ENCODE measurements at places on chromosomes 7 and 10. TPM values are rescaled to one million over a fixed set of nuclear protein-coding genes. Genes with fewer than 3 reads are reported as not detected.

OLAH gene
- not detected for total RNA-seq

NUTM2D gene
- total RNA-seq, result 1.7 TPM

ACTL6B gene
- total RNA-seq, result not detected

EXOC4 gene
- total RNA-seq, result 22.3 TPM

CISD1 gene
- 66.8 TPM for total RNA-seq

CNPY1 gene
- not detected for total RNA-seq

PKD2L1 gene
- total RNA-seq, result 0.06 TPM

NEUROD6 gene
- total RNA-seq, result not detected

FKBP6 gene
- total RNA-seq, result not detected

HKDC1 gene
- 12.9 TPM for total RNA-seq

LOXL4 gene
- 1.5 TPM for total RNA-seq

CARD11 gene
- total RNA-seq, result 1.3 TPM

NPY gene
- total RNA-seq, result not detected

CYP2E1 gene
- total RNA-seq, result 0.35 TPM

KAT6B gene
- 6.6 TPM for total RNA-seq

OIT3 gene
- 0.16 TPM for total RNA-seq

BTBD16 gene
- 0.58 TPM for total RNA-seq

HTR5A gene
- not detected for total RNA-seq

TNRC18 gene
- 39.4 TPM for total RNA-seq
